Heart left ventricle (tissue), 16 donors: ENCODE measurements at places on chromosomes 13 and 19. TPM values are rescaled to one million over a fixed set of nuclear protein-coding genes. Genes with fewer than 3 reads are reported as not detected.
A peak's percentile ranks its signal among the peaks of the same experiment; 100 is the strongest.

- no peaks in the 10 kb centered on the region for H3K27me3 ChIP-seq
- peaks cover 12% of the 10 kb centered on the region for H3K4me1 ChIP-seq
- H3K36me3 ChIP-seq, result no peaks in the 10 kb centered on the region
- no peak overlapping the region for H3K27ac ChIP-seq
- no peak for DNase-seq
- H3K4me3 ChIP-seq, result no peak overlapping the region
Measured at GRCh38 chr13:66859934-66860877, 369.9 kb downstream of the PCDH9 start.

DNA sequence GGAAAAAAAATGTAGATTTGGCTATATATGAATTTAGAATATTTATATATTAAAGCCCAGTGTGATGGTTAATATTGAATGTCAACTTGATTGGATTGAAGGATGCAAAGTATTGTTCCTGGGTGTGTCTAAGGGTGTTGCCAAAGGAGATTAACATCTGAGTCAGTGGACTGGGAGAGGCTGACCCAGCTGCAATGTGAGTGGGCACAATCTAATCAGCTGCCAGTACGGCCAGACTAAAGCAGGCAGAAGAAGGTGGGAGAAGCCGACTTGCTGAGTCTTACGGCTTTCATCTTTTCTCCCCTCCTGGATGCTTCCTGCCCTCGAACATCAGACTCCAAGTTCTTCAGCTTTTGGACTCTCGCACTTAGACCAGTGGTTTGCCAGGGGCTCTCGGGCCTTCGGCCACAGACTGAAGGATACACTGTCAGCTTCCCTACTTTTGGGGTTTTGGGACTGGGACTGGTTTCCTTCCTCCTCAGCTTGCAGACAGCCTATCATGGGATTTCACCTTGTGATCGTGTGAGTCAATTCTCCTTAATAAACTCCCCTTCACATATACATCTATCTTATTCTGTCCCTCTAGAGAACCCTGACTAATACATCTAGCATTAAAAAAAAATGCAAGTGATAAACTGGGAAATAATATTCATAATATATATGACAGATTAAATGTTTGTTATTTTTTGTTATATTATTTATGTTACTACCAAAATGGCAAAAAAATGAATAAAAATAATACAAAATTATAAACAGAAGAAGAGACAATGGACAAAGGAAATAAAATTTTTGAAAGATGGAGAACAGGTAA lies 122.4 kb downstream of the DLEU7 start:
- no peaks in the 10 kb centered on the region for H3K27me3 ChIP-seq
- no peaks in the 10 kb centered on the region for H3K4me1 ChIP-seq
- no peak for DNase-seq
- H3K27ac ChIP-seq, result no peak overlapping the region

- peak; percentile 70 for DNase-seq
- H3K4me1 ChIP-seq, result no peaks in the 10 kb centered on the region
- H3K27me3 ChIP-seq, result no peaks in the 10 kb centered on the region
Measured at GRCh38 chr19:19304186-19304965, 15.9 kb downstream of the SUGP1 start.

GRCh38 chr13:46062185-46062584 lies 9.6 kb upstream of the ZC3H13 start:
- no peaks in the 10 kb centered on the region for H3K27me3 ChIP-seq
- no peak overlapping the region for H3K27ac ChIP-seq
- no peaks in the 10 kb centered on the region for H3K36me3 ChIP-seq
- DNase-seq, result no peak
- no peak overlapping the region for H3K4me3 ChIP-seq
- H3K4me1 ChIP-seq, result no peaks in the 10 kb centered on the region

Gene SPIB
- total RNA-seq, result 0.16 TPM
